ENCODE measurements at places on chromosomes 1 and 21. TPM values are rescaled to one million over a fixed set of nuclear protein-coding genes. Genes with fewer than 3 reads are reported as not detected.

Gene AHDC1
- total RNA-seq: 61.6 TPM

Gene KCND3
- total RNA-seq: 8.7 TPM

DNA sequence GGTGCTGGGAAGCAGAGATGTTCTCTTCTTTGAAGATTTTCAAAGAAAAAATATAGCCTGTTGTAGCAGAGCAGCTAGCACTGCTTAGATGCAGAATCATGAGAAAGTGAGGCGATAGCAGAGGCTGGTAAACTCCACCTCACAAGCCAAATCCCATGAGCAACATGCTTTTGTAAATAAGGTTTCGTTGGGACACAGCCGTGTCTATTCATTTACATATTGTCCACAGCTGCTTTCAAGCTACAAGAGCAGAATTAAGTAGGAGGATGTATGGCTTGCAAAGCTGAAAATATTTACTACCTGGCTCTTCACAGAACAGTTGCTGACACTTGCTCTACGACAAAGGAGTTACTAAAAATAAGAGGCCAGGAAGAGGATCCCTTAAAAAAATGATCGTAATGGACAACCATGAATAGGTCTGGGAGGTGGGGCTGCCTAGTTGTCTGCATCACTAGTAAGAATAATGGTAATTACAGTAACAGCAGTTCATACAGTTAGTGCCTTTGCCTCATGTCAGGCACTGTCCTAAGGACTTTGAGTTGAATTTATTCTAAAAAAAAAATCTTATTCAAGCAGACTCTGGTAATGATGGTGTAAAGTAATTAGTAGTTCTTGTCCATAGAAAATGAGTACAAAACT lies 622.0 kb downstream of the KIF26B start:
- DNase-seq: no peak

Gene CRNN
- total RNA-seq: not detected

DNA sequence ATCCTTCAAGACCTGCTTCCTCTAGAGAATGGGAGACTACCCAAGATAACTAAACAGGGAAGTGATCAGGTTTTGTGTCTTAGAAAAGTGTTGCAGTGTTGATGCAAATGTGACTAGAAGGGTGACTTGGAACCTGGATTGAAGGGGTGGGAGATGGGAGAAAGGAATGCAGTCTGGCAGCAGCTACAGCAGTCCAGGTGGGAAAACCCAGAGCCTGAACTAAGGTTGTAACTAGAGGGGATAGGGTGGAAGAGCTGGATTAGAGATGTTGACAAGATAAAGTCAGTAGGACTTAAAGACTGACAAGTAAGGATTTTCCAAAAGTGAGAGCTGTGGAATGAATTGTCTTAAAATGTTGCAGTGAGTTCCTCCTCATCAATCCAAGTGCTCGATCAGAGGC lies 7.1 kb upstream of the SHISA4 start:
- DNase-seq: no peak

DNA sequence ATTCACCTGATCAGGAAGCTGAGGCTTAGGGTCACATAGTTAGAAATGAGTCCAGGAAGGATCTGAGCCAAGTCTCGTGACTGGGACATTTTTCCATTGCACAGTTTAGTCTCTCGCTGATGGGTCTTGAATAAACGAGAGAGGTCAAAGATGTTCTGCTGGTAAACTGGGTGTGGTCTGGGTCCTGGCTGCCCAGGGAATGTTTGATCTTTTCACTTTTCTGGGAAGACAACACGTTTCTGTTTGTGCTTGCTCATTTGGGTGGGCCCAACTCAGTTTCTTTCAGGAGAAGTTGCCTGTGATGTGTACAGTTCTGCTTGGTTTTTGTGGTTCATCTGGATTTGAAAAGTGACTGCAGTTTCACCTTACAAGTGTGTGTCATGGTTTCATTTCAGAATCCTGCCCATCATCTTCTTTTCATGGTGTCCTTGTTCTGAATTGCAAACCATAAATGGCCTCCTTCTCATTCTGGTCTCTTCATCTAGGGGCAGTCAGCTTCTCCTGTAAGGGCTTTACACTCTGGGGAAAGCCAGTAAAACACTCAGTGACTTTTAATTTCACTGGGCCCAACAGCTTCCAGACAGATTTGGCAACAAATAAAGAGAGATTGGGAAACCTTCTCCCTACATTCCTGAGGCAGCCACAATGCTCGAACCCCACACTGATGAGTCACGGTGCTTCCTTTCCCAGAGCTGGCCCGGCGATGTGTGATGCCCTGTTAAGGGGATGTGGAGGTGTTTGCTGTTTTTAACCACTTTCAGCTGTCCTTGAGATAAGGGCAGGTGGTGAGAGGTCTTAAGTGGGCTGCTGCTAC lies 7.2 kb upstream of the TACSTD2 start:
- peak; percentile 38 for DNase-seq

DNA sequence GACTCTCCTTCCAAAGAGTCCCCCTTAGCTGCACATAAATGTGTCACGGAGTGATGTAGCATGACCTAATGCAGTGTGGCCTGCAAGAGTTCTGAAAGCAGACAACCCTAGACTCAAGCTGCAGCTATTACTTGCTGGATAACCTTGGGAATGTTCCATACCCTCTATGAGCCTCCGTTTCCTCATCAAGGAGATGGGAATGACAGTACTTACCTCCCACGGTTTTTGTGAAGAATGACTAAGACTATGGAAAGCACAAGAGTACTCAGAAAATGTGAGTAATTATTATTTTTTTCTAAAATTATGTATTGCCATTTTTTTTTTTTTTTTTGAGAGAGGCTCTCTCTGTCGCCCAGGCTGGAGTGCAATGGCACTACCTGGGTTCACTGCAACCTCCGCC lies 3.0 kb downstream of the TTC39A start:
- DNase-seq: no peak

DNA sequence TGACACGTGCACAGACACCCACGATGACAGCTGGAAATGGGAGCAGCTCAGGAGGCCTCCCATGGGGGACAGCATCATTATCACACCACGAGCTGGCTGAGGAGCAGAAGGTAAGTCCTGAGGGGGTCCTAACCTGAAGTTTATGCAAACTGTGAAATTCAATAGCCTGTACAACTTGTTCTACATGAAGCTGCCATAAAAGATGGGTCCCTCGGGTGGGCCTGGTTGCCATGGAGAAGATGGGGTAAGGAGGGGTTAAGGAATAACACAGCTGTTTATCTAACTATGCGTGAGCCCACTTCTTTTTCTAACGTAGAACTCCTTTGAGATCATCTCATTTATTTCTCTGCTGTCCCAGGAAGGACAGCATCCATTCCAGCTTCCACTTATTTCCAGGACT lies 163.4 kb upstream of the CD34 start:
- no peak for DNase-seq

Gene ERVH48-1
- not detected for total RNA-seq
